Activated gamma-delta T cell (primary cell): ENCODE measurements at places on chromosomes 11 and 22.

- DNase-seq: no peak
Observed at GRCh38 chr11:119194811-119195440, 9.7 kb downstream of the NHERF4 start.

DNA sequence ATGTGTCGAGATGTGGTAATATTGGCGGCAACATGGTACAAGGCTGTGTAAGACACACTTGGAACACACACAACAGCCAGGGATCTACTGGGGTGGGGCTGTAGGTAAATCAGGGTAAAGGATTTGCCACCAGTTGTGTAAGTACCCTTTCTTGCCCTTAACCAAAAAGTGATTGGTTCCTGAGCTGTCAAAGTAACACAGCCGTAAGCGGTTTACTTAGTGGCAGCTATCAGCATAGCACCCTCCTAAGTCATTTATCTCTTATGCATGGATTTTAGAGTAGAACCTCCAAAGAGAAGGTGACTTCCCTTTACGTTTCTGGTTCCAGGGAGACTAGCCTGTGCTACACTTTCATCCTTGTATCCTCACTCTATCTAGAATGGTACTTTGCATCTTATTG, 57.2 kb downstream of the SPECC1L start:
- DNase-seq: no peak

GRCh38 chr11:91404344-91404743, 820.3 kb upstream of the FAT3 start:
- DNase-seq: no peak

DNA sequence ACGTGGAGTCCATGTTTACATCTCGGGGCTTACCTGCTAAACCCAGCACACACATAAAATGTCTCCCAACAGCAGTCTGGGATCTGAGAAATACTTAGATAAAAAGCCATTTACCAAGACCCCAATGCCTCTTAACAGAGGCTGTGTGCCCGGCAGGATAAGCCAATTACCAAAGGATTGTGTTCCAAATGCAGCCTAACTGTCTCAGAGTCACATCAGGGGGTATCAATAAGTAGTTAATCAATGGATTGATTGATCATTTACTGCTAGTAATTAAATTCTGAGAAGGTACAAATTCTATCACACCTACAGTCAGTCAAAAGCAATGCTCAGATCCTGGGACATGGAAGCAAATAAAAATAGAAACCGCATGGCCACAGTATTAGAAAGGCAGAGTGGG, 125.6 kb downstream of the DSCAML1 start:
- no peak for DNase-seq

GRCh38 chr11:84909740-84910139, 717.4 kb downstream of the DLG2 start:
- DNase-seq: no peak

- no peak for DNase-seq
Observed at GRCh38 chr11:298406-299065, 790 bp downstream of the IFITM5 start.

GRCh38 chr11:20003351-20003750, 156.9 kb downstream of the DBX1 start:
- DNase-seq: no peak

DNA sequence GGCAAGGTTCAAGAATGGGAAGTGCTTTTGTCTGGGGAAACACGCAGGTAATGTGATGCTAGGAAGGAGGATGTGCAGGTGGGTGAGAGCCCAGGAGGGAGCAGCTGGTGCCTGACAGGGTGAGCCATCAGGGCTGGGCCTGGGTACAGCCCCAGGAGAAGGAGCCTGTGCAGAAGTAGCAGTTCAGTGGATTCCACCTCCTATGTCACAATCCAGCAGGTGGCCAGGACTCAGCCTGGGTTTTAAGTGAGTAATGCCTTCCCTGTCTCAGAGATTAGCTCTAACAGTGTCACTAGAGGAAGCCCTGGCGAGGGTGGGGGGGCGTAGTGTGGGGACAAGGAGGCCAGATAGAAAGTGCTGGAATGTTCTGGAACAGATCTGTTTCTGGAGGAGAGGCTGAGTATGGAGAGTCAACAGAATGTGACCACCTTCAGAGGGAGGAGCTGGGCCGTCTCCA, 8.1 kb downstream of the RIC8A start:
- DNase-seq: no peak

- no peak for DNase-seq
Observed at GRCh38 chr22:50710221-50710620, 27.8 kb upstream of the ACR start.

DNA sequence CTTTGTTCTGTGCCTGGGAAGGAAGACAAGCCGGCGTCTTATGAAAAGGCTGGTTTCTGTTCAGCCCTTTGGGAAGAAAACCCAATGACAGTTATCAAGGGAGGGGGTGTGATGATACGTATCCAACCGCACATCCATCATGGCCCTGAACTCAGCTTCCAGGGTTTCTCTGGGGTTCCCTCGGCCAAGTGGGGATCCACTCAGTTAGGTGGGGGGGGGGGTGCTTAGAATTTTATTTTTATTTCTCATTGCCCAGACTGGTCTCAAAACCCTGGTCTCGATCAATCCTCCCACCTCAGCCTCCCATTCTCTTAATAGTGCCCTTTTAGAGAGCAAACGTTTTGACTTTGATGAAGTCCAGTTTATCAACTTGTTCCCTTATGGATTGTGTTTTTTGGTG, 25.7 kb downstream of the KCNQ1 start:
- no peak for DNase-seq

GRCh38 chr11:134628426-134628825, 216.4 kb upstream of the B3GAT1 start:
- DNase-seq: no peak

DNA sequence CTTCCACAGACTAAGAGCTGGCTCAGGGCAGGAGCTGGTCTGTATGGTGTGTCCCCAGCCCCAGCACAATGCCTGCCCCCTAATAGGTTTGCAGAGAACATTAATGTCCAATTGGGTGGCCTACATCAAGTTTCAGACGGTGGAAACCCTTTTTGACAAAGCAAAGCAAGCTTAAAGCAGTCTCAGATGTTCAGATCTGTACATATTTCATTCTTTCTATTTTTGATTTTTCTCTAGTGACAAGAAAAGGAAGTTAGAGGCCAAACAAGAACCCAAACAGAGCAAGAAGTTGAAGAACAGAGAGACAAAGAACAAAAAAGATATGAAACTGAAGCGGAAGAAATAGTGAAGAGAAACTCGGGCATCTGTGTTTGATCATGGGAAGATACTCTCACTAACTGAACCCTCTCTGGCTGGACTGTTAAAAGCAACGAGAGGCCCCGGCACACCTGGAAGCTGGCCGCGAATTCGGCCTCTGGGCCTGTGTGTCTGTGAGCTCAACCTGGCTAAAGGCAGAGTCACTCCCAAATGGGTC, 40.5 kb downstream of the NAT10 start:
- DNase-seq: no peak

DNA sequence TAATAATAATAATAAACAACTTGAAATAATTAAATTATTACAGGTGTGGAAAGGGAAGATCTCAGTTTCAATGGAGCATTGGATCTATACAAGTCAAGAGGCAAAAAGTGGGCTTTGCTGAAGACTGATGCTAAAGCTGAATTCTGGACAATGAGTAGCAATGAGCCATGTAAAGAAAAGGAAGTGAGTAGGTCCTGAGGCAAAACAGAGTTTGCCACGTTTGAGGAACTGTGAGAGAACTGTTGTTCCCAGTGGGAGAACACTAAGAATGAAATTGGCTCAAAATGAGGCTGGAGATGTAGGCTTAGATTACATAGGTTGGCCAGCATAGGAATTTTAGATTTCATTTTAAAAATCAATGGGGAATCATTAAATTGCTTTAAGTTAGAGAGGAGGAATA, 33.9 kb upstream of the TEAD1 start:
- DNase-seq: no peak

DNA sequence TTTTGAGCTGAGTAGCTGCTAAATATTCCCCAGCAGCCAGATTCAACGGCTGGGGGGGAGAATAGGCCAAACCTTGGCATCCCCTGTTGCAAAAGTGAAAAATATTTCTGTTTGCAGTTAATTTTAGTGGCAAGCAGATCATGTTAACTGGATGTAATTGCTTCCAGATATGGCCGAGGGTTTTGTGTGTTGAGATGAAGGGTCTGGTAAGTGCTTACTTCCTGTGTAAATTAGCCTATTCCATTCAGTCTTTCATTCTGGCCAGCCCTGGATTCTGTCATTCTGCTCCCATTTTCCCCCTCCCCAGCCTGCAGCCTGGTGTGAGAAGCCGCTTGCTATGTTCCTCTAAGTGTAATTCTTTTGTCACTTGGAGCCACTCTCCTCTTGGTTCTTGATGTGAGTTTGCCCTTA, 17.4 kb downstream of the ZBTB16 start:
- DNase-seq: no peak

DNA sequence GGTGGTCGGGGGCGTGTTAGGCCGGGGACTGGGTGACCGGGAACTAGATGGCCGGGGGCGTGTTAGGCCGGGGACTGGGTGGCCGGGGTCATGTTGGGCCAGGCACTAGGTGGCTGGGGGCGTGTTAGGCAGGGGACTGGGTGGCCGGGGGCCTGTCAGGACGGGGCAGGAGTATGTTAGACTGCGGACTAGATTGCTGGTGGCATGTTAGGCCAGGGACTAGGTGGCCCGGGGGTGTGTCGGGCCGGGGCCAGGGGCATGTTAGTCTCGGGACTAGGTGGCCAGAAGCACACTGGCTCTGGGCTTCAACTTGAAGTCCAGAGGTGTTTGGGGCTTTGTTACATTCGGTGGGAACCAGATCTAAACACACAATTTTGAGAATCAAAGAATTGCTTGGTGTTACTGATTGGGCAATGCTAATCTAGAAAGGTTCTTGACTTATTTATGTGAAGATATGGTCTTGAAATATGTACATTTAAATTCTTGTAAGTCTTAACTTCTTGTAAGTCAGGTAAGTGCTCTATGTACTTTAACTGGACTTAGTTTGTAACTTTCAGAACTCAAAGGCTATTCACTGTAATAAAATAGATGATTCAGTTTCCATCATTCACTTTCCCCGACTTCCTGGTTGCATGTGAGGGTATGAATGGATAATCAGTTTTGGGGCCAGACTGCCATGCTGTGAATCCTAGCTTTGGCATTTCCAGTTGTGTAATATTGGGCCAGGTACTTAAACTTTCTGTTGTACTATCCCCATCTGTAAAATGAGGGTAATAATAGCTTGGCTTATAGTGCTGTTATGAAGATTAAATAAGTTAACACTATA, 1.1 kb downstream of the EXT2 start:
- DNase-seq: no peak

- DNase-seq: no peak
Observed at GRCh38 chr11:60310407-60310998, 16.6 kb upstream of the MS4A6E start.

DNA sequence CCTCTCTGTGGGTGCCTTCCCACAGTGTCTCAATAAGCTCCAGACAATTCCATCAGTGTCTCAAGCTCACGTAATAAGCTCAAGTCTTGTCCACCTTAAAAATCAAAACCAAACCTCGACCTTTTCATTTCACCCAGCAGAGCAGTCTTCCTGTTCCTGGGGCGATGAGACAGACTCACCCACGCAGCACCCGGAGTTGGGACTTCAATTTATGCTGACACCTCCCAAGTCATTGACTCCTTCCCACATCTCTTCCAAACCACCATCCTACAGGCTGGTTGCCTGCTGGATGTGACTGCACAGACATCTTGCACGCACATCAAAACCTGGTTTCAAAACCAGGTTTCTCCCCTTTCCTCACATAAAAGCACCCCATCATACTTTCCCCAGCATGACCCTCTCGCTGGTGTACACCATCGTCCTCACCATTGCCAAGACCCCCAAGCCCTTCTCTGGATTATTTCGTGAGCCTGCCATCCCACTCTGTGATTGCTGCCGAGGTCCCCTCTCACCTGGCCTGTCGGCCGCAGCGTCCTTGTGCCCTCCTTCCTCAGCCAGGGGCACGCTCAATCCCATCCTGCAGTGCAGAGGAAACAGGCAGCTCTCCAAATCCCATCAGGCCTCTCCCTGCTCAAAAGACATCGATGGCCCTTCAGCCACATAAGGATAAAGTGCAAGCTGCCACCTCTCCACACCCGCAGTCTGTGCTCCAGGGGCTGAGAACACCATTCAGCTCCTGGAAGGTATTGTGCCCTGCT, 45.1 kb upstream of the FBXO3 start:
- no peak for DNase-seq

DNA sequence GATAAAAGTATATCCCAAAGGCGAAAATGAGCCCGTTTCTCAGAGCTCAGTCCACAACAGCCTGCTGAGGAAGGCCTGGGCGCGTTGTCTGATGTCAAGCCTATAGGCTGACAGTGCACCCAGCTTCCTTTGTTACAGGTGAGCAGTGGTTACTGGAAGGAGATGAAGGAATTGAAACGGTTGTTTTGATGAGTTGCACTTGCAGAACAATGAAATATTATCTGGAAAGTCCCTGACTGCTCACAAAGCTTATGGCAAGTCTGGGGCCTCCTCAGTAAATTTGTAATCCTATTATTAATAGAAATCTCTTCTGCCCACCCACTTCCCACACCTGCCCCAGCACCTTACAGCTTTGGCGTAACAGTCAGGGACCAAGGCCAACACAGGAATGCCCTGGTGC, 77.8 kb downstream of the C11orf91 start:
- no peak for DNase-seq

- DNase-seq: no peak
Observed at GRCh38 chr22:48083502-48083901, 1321.1 kb downstream of the TBC1D22A start.

GRCh38 chr22:32217465-32217864, 12.6 kb upstream of the RFPL2 start:
- DNase-seq: no peak

- no peak for DNase-seq
Observed at GRCh38 chr22:30167296-30167695, 79.3 kb downstream of the LIF start.

DNA sequence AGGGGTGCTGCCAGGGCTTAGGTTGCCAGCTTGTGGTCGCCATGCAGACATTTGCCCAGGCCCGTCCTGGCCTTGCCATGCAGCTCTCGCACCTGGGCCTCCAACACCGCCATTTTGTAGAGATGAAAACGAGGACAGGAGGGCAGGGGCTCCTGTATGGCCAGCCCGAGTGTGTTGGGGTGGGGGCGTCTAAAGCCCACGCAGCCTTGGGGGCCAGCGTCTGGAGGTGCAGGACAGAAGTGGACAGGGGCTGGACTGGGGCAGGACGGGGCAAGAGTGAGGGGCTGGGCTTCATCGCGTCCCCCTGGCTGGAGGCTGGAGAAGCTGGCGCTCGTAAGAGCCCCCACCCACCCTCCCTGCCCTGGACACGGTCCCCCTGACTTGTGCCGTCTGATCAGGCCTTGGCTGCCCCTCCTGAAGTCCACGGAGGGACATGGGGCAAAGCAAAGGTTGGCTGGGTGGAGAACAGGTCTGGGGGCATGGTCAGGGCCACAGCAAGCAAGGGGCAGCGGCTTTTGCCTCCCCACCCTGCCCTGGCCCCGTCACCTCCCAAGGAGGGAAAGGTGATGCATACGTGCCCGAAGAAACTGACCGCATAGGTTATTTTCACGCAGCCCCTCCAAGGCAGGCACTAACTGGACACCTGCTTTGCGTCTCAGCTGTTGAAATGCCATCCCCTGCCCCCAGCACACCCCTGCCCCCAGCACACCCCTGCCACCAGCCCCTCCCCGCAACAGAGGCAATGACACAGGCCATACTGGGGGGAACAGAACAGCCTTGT, 815 bp downstream of the TNNT3 start:
- no peak for DNase-seq
